COLO829 (cell line): ENCODE measurements at places on chromosomes 4 and X.

DNA sequence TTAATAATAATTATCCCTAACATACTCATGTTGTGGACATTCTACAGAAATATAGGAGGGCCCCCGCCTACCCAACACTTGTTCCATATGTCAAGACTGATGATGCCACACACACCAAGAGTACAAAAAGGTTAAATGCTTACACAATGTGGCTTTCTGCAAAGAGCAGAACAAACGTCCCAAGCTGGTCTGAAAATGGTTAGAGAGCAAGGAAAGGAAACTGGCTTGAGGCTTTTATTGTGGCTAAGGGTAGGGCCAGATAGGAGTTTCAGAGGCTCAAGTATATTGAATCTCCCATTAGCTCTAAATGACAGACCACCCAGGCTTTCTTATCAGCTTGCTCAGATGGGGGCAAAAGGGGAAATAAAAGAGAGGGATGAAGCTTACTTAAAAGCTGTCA is 134.1 kb upstream of the C1QTNF7 start:
- DNase-seq: no peak

DNA sequence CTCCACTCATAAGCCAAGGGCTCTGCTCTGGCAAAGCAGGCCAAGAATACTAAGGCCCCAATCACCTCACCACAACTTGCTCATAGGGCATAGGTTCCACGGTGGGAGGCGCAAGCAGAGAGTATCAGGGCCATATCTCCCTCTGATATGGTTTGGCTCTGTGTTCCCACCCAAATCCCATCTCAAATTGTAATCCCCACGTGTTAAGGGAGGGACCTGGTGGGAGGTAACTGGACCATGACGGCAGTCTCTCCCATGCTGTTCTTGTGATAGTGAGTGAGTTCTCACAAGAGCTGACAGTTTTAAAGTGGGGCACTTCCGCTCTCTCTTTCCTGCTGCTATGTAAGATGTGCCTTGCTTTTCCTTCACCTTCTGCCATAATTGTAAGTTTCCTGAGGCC is 88.7 kb downstream of the SHROOM4 start:
- no peak for DNase-seq

DNA sequence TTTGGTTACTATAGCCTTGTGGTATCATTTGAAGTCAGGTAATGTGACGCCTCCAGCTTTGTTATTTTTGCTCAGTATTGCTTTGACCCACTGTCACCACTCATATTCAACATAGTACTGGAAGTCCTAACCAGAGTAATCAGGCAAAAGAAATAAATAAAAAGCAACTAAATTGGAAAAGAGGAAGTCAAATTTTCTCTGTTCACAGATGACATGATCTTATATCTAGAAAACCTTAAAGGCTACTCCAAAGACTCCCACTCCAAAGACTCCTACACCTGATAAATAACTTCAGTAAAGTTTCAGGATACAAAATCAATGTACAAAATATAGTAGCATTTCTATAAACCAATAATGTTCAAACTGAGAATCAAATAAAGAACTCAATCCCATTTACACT is 348.6 kb downstream of the CXXC4 start:
- DNase-seq: no peak

GRCh38 chr4:168293386-168293975 is 25.1 kb downstream of the DDX60 start:
- no peak for DNase-seq

DNA sequence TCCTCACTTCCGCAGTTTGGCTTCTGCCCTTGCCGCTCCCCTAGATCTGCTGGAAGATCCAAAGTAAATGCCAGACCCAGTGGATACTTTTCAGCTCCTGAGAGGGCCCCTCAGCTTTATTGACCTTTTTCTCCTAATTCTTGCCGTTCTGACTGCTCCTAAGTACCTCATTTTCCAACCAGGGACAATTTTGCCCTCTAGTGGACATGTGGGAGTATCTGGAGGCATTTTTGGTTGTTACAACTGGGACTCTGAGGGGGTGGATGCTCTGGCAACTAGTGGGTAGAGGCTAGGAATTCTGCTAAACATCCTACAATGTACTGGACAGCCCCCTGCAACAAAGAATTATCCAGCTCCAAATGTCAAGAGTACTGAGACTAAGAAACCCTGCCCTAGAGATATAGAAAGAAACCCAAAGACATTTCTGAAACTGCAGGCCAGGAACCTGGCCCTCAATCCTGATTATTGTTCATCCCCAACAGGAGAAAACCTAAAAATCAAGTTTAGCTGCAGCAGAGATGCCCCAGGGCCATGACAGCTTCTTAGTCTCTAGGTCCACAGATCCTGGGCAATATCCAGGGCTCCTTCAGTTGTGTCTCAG is 3.4 kb downstream of the TEX13B start:
- DNase-seq: no peak

DNA sequence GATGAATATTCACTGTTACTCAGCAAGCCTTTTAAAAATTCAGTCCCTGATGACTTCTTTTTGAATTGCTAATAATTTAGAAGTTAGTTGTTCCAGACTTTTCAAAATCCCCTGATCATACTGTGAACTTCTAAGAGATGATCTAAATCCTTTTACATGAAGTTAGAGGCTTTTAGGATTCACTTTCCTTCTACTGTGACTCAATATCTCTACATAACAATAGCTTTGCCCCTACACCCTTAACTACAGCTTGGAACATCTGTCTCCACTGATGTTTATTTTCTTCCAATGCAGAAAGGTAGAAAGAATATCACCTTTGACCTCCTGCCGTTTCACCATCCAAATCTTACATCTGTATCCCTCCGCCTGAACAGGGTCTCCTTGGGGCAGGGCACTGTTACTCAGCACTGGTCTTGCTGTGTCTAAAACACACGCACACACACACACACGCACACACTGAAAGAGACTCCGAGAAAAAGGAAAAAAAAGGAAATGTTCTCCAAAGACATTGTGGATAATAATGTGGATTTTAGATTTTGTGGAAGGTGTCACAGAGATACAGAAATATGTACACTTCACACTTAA is 111.6 kb upstream of the GPRIN3 start:
- DNase-seq: no peak
